NCI-H1694 treated with DMSO at 0.1 percent for 48 hours (cell line): ENCODE measurements at places on chromosomes 1 and 21.
A peak's percentile ranks its signal among the peaks of the same experiment; 100 is the strongest.

DNA sequence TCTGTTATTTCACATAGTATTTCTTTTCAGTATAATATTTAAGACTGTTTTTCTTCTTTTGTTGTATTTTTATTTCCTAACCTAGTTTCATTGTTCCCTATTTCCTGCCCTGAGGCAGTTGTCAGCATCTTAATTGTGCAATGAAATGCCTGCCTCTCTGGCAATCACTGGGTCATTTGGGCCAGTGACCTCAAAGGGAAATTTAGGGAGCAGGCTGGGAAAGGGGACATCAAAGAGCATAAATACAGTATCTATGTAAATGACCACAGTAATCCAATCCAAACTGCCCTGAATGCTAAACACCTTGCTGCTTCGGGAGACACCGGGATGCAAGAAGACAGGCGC lies 147.8 kb downstream of the TLR5 start:
- no peak for DNase-seq

- DNase-seq: no peak
Measured at GRCh38 chr1:74496669-74497068, 15.7 kb downstream of the LRRC53 start.

DNA sequence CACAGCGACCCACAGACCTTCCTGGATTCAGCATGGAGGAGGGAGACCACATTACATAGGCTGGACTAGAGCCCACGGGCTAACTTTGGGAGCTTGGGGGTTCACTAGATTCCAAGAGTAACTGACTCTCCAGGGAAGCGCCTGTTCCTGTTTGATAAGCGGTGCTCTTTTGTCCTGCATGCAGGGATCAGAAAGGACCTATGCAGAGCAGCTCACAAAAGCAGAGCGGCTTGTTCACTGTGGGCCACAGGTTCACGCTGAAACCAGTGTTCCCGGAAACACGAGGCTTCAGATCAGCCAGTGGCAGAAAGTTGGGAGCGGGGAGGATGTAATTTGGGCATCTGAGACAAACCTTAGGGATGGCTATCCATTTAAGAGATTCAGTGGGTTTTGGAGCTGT lies 403.9 kb downstream of the PCP4 start:
- no peak for DNase-seq

DNA sequence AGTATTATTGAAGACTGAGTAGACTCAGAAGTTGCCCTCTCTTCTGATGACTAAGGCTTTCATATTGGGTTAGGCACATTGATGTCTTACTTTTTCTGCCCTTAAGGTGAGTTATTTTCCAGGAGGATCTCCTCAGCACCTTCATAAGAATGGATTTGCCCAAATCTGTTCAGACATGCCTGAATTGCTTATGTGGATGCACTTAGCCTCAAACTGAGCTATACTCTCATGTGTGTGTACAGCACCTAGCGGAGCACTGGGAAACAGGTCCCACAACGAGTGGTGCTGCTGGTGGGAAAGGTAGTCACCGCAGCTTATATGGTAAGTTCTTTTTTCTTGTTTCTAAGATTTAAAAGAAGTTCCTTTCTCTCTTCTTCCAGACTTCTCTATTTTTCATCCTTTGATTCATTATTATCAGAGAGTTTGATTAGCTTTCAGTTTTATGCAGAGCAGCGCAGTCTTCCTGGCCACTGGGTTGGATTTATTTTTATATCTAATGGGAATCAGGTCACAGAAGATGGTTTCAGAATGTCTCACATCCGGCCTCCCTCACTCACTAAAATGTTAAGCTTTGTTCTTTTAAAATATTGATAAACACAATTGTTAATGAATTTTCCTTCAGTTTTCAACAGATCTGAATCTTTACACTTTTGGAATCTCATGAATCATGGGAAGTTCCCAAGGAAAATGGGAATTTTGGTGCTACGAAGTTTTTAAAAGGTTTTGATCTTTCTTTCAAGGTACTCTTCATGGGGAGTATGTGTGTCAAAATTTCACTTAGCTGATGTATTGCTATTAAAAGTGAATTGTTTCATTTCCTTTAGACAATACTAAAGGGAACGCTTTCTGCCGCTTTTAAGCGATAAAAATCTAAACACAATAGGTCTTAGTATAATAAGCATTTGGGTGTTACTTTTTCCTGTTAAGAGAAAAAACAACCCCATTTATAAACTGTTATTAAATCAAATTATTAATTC lies 58.5 kb downstream of the EXTL2 start:
- no peak for DNase-seq

- DNase-seq: no peak
Measured at GRCh38 chr1:108617724-108618056, 43.2 kb downstream of the HENMT1 start.

DNA sequence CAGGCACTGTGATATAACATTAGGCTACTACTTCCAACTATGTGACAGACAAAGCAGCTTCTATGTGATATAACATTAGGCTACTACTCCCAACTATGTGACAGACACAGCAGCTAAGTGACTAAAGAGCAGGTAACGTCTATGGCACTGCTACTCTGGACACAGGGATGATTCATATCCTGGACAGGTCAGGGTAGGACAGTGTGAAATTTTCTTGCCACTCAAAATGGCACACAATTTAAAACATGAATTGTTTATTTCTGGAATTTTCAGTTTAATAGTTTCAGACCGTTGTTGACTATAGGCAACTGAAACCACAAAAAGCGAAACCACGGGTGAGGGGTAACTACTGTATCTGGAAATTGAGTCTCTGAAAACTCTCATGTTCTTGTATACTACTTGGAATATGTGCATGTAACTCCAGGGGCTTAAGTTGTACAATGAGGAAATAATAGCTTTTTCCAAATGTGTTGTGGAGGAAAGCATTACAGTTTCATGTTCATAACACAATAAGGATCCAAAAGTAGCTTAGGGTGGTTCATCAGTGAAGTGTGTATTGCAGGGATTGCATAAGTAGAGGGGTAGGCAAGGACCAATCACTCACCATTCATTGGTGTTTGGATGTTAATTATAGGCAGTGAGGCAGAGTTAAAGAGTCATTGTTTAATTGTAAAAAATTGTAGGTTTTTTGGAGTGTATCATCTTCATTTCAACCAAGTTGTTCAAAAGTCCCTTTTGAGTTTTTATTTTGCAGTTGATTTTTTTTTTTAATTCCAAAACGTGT lies 5.3 kb downstream of the DTL start:
- no peak for DNase-seq

DNA sequence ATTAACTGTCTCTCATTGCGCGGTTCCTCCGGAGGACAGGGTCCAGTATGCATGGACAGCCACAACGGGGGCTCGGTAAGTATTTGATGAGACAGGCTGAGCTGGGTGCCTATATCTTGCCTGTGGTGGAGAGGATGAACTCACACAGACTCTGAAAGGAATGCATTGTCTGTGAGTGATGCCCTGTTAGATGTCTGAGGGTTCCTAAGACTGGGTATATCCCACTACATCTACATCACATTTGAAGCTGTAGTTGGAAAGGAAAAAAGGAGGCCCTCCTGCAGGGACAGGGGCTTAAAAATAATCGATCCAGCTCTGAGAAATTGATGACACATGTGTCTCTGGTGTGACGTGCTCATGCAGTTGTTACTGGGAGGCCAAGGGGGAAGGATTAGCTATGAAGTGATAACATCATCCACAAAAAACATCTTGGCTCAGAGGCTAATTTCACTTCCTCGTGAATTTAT lies 1.9 kb downstream of the ADARB1 start:
- no peak for DNase-seq

DNA sequence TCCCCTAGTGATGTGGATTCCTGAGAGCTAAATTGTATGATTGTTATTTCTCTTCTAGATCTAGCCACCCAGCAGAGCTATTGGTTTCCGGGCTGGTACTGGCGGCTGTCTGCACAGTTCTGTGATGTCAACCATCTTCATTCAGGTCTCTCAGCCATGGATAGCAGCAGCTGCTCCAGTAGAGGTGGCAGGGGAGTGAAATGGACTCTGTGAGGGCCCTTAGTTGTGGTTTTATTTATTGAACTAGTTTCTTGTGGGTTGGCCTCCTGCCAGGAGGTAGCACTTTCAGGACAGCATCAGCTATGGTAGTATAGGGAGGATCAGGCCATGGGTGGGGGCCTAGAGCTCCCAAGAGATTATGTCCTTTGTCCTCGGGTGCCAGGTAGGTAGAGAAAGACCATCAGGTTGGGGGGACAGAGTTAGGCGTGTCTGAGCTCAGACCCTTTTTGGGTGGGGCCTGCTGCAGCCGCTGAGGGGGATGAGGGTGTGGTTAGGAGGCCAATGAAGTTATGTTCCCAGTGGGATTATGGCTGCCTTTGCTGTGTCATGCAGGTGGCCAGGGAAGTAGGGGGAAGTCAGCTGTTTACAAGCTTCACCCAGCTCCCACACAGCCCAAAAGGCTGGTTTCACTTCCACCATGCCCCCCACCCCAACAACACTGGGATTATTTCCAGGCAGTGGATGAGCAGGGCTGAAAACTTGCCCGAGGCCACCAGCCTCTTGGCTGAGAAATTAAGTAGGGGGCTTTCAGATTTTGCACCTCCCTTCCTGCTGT lies 55.1 kb upstream of the RGS4 start:
- no peak for DNase-seq

GRCh38 chr21:18249672-18250071 lies 5.0 kb downstream of the CHODL start:
- DNase-seq: peak; percentile 68

DNA sequence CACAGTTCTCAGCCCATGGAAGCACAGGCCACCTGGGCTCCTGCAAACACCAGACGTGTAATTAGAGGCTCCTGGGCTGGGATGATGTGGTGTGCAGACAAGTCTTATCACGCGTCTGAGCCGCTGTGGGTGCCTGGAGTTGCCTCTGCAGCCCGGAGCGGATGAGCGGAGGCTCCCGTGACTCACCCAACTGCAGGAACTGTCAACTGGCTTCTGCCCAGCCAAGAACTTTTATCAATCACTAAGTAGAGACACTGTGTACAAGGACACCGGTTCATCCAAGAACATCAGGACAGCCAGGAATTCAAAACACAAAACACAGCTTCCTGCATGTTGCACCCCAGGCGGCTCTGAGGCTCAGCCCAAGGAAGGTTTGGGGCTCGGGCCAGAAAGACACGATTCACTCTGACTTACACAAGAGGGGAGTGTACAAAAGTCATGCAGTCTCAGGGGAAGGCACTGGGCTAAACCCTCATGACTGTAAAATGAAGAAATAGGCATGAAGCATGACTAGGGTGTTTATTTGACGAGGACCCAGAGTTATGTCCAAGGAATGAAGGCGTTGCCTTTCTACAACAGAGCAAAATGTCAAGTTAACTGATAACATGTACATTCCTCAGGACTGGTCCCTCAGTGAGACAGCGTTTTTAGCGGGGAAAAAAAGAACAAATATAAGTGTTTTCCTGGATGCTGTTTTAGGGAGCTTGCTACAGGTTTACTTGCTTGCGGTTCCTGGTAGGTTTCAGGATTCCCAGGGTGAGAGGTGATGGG lies 21.1 kb downstream of the ERRFI1 start:
- peak; percentile 44 for DNase-seq

DNA sequence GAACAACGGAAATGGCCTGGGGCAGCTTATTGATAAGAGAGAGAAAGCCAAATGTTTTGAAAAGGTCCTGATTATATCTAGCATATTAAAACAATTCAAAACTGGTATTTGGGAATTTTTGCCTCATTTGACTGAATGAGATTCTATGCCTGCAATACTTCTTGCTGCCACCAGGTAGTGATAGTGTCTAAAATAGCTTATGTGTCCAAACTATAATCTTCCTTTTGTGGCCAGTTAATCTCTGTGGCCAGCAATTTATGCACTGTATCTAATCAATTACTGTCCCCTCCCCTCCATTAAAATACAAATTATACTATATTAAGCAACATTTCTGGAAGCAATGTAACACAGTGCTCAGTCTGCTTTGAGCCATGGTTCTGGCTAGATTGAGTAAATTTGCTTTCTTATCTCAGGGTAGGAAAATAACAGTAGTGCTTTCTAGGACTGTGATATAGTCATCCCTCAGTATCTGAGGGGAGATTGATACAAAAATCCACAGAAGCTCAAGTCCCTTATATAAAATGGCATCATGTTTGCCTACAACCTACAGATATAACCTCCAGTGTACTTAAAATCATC lies 91.8 kb downstream of the FOXD2 start:
- no peak for DNase-seq

DNA sequence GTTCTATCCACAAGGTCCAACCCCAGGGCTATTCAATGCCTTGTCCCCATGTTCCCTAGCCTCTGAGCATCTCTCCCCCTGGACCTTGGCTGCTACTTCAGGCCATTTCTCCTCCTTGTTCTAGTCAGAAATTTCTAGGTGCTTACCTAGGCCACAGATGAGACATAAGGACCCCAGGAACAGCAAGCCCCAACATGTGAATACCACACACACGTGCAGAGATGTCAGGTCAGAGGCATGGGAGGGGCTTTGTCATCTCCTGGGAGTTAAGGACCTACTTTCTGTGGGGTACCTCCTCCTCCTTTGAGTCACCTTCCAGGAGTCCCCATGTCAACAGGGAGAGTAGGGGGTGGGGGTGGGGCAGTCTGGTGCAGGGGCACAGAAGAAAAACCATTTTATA lies 7.1 kb upstream of the RGS16 start:
- no peak for DNase-seq

DNA sequence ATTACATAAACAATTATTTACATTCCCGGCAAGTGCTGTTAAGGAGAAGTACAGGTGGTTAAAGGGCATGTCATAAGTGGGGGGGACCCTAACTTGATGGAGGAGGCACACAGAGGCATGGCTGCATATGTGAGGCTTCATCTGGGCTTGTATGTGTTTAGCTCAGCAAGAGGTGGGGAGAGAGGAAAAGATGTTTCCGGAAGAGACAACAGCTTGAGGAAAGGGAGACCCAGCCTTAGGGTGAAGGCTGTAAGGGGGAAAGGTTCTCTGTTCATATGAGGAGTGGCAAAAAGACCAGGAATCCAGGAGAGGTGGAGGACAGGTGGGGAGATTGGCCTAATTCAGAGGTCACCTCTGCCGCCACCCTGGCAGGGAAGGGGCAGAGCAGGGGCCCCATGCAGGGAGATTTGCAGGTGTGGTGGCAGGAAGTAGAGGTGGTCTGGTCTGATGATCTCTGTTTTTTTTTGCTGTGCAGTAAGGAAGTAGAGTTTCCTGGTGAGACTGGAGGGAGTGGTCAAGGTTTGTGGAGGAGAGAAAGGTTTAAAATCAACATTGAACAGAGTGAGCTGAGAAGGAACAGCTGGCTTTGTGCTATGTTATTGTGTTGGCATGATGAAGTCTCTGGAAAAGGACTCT lies 9.0 kb downstream of the TRAF5 start:
- no peak for DNase-seq

GRCh38 chr1:186374303-186375151 lies 526 bp downstream of the TPR start:
- DNase-seq: peak; percentile 21

DNA sequence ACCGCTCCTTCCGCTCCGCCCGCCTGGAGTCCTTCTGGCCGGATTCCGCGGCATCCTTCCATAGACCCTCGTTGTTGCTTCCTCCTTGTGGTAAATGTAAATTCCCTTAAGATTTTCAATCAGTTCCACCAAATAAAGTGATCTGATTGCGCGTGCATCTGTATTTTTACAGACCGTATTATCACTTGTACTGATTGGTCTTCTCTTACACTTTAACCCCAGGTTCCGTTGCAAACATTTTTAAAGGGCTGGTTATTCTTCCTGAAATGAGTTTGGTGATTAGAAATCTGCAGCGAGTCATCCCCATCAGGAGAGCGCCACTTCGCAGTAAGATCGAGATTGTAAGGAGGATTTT lies 483 bp downstream of the YBEY start:
- DNase-seq: peak; percentile 77
